ENCODE measurements at places on chromosomes 4 and X.

DNA sequence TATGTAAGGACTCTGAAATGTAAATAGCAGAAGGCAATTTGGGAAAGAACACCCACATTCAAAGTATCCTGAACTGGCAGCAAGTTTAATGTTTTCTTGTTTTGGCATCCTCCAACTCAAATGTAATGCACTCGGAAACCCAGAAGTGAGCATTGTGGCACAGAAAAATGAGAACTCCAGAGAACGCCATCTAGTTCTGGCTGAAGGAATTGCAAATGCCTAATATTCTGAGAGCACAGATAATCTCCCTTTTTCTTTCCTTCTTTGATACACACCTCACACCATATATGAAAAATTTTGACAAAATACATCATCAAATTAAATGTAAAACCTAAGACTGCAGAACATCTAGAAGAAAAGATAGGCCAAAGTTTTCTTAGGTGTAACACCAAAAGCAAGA is 52.1 kb downstream of the PWWP3B start:
- no peak for DNase-seq

GRCh38 chr4:165861363-165861762 is 11.7 kb upstream of the TLL1 start:
- DNase-seq = no peak

GRCh38 chr4:20829617-20830357 is 129.5 kb downstream of the PACRGL start:
- DNase-seq = no peak

DNA sequence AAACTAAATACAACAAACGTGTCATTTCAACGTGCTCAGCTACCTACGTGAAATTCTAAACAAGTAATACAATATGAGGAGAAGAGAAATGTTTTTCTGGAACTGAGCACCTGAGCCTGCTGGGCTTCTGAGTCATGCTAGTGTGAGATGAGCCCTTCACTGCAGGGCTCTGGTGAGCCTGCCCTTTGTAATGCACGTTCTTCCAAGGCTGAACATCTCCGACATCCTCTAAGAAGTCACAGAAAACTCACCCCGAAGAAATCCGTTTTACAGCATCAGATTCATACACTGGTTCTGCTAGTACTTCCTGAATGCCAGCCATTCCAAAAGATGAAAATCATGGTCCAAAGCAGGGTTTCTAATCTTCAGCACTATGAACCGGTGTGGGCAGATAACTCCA is 157.1 kb downstream of the AMELX start:
- DNase-seq = no peak

All from substantia nigra (tissue), 51 donors.